ENCODE measurements at places on chromosomes 7 and 10.

- no peak for DNase-seq
Measured at GRCh38 chr7:50181081-50181480, 88.0 kb upstream of the ZPBP start.

DNA sequence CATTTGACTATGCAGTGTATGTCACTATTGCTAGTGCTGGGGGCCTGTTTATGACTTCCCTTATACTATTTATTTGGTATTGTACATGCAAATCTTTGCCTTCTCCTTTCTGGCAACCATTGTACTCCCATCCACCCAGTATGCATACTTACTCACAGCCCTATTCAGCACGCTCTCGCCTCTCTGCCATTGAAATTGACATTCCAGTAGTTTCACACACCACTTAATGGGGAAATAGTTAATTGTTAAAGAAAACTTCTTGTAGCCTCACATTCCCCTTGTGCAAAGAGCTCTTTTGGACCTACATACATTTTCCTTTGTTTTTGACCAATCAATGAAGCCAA, 9.9 kb downstream of the CLDN12 start:
- DNase-seq = no peak

- no peak for DNase-seq
Measured at GRCh38 chr7:31642681-31643115, 44.3 kb upstream of the PPP1R17 start.

- no peak for DNase-seq
Measured at GRCh38 chr10:58475322-58476277, 37.1 kb upstream of the BICC1 start.

DNA sequence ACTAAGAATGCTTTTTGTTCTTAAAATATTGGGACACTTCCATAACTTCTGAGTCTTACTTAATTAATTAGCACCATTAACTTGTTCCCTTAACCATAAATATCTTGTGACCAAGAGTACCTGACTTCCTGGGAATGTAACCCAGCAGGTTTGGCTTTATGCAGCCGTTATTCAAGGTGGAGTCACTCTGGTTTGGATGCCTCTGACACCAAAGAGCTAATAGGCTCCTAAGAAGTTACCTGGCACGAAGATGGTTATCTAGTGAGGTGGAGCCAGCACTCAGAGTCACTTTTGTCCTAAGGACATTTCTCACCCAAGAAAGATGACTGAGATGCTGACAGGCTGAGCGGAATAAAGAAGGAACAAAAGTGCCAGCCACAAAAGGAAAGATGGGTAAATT, 172.3 kb downstream of the C1GALT1 start:
- DNase-seq = no peak

- no peak for DNase-seq
Measured at GRCh38 chr7:3408814-3409595, 108.0 kb downstream of the SDK1 start.

GRCh38 chr7:120273476-120273975, 551 bp downstream of the KCND2 start:
- DNase-seq = no peak

DNA sequence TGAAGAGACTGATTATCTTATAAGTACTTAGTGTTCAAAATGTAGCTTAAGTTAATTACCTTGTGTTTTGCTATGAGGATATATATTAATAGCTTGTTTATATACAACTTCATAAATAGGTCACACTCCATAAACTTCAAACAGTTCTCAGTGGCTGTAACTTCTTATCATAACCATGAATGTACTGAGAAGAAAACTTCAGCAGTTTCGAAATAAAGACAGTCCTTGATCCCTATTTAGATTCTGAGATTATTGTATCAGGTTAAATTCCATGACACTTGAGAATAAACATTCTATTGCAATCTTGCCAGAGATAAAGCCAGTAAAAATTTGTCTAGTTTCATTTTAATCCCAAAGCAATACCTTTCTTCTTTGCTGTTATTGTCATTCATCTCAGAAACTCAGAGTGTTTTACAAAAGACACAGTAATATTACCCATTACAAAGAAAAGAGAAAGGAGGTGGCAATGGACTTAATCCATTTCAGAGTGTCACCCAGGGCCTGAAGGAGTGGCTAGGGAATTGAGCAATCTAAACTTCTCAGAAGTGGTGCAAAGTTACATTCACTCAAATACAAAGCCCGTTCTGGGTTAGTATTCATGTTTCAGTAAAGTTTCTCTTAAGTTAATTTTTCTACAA, 403.6 kb downstream of the SEMA3D start:
- DNase-seq = no peak

DNA sequence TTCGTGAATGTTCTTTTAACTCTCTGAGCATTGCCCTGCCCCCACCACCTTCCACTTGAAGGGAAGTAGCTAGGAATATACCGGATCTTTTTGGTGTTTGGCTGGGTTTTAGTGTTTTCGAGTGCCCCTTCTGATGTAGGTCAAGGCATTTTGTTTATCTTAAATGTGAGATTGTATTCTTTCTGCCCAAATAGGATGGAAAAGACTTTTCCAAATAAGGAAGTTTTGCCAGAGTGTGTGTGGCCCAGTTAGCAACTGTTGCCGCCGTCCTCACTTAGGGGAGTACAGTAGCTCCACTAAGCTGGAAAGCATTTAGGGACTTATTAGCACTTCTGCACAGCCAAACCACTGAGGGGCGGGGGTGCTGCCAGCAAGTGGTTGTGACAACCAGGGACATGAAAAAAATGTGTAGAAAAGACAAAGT, 29.8 kb upstream of the VCL start:
- no peak for DNase-seq

DNA sequence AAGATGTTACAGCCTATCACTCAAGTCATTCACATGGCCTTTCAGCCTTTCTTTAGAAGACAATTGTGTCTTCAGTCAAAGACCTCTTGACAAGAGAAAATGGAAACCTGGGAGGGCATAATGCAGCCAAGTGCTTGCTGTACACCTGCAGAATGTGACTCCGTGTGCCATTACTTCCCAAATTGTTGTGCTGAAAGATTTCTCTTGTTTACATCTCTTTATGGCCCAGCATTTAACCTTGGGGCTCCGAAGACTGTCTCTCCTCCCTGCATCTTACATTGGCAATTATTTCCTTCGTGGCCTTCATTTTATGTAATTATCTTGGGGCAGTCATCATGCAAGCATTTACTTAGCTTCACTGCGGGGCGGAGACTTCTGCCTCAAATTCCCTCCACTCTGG, 287.0 kb downstream of the TCF7L2 start:
- no peak for DNase-seq

DNA sequence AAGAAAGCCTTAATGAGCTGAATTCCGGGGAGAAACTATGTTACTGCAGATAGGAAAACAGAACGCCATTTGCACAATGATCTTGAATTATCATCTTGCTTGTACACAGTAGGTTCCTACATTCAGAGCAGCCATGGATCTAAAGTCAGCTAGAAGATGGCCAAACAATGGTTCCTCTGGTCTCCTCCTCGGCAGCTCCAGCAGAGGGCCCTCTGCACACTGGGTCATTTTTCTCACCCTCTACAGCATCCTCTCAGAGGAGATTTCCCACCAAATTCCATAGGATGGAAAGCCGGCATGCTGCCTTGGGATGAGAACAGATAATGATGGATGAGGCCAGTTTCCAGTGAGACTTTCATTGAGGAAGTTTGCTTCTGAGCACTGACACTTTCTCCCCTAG, 308.5 kb upstream of the NFE2L3 start:
- DNase-seq = no peak

GRCh38 chr7:17227766-17228490, 70.5 kb upstream of the AHR start:
- DNase-seq = no peak

GRCh38 chr10:100528921-100529474, 673 bp downstream of the NDUFB8 start:
- no peak for DNase-seq

GRCh38 chr7:102431617-102432298, 1.6 kb upstream of the ORAI2 start:
- peak; percentile 69 for DNase-seq

DNA sequence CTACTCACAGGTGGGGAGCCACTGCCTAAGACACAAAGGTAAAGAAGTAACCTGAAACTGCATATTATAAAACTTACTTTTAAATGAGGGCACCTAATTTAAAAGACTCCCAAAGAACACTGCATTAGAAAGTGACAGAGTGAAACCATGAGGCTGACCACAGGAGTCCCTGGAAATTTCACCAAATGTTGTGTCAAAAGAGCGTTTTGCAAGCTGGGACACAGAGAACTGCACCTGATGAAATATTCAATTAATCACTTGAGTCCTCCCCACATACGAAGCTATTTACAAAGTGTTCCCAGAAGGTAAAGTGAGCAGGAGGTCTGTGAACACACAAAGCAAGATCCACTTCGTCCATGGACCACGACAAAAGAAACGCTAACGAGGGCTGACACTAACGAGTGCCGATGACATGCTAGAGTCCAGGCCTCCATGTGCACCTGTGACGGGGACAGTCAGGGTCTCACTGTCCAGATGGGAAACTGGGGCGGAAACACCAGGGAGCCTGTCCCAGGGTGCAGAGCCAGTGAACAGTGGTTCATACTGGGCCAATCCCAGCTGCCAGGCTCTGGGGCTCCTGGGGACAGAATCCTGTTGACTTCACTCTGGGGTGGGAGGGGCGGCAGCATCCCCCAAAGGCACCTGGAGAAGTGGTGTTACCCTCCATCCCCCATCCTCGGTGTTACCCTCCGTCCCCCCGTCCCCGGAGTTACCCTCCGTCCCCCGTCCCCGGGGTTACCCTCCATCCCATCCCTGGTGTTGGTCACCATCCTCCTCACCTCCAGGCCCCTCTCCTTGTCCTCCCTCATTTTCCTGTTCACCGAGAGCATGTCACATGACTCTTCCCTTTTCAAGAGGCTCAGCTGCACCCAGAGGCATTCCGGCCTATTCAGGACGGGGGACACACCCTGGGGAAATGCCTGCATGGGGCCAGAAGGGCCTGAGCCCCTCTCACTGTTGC, 63.4 kb downstream of the DIP2C start:
- no peak for DNase-seq

GRCh38 chr10:1197384-1197783, 141.2 kb downstream of the WDR37 start:
- no peak for DNase-seq

GRCh38 chr10:118333871-118334270, 8.3 kb downstream of the FAM204A start:
- DNase-seq = no peak

GRCh38 chr7:92527300-92528187, 776 bp downstream of the PEX1 start:
- DNase-seq = peak; percentile 31

GRCh38 chr10:13592306-13592705, 5.5 kb downstream of the PRPF18 start:
- DNase-seq = no peak

GRCh38 chr7:2833083-2833910, 10.8 kb downstream of the GNA12 start:
- no peak for DNase-seq

DNA sequence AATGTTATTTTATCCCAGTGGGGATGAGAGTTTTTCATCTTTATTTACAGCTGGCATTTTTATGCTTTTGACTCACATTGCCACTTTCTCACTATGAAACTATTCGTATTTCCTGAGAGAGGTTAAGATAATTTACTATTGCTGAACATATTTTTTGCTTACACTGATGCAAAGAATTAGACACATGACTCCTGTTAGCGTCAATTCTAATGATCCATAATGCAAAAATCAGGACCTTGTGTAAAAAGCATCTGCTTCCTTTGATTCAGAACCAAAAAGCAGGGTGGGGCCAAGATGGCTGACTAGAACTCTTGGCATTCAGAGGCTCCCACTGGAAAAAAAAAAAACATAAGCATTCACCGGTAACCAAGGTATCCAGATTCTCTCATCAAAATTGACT, 464.8 kb downstream of the SEMA3D start:
- no peak for DNase-seq

GRCh38 chr10:133458021-133458709, 4.4 kb downstream of the SCART1 start:
- DNase-seq = no peak

DNA sequence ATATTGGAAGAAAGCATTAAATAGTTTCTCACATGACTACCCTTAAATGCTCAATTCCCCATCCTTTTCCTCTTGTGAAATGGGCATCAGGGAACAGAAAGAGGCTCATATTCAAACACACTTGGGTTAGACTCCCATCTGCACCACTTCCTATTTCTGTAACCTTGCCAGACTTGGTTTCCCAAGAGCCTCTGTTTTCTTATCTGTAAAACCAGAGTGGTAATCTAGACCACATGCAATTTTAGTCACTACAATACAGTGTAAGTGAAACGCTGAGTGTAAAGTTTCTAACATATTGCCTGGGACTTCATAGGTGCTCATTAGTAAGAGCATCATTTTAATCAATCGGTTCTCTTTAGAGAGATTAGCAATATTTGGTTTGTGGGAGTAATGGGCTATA, 136.3 kb downstream of the SORCS1 start:
- DNase-seq = no peak

DNA sequence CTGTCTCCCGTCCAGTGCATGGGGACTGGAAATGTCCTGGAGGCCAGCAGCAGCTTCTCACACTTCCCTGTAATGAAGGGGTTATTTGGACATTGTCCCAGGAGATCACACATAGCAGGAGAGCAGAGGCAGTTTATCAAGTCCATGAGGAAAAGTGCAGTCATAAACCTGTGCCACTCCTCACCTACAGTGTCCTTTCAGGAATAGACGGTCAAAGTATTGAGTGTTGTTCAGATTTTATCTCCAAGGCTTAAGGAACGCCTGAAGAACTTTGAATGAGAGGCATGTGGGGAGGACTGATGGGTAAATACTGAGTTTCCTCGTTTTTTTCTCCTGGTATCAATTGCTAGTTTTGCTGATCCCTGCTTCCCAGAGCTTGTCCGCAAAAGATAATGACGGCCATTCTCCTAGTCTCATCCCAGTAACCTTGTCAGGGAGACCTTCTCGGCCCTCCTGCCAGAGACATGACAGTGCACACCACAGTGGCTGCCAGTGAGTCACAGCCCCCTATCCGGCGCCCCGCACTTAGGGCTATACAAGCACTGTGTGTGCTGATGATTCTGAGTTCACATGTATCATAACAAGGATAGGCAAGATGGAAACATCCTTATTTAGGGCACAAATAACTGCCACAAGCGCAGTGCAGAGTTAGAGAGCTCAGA, 495.5 kb upstream of the MGMT start:
- no peak for DNase-seq

DNA sequence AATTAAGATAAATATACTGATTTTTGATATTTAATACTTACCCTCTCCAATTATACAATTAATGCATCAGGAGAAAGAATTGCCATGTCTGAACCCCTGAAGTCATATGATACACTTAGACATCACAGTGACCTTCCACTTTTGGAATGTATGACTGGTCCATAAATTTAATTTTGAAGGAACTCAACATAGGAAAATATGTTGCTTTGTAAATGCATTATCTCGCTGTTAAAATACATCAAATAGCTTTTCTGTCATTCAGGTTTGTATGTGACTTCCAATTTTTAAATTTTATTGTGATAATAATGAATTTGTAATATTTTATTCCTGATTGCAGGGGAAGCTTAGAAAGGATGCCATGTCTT, 631.9 kb upstream of the ANKRD30A start:
- no peak for DNase-seq

DNA sequence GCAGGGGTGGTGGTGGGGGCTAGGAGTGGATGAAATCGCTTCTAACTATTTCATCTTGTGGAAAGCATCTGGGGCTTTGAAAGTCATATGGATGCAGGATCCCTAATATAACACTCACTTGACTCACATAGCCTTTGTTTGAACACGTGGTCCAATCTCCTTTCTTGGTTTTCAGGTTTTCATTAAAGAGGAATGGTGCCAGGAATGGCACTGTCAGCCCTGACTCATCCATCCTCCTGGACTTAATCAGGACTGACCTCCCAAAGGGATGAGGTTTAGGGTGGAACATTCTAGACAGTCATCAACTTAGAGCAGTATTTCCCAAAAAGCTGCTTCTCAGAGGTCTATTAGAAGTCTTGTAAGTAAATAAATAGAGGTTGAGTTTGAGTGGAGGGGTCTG, 162.0 kb upstream of the PLXNA4 start:
- no peak for DNase-seq
